ENCODE measurements at places on chromosomes 2 and 18.

GRCh38 chr2:108579623-108580022 is 45.4 kb downstream of the LIMS1 start:
- no peak for DNase-seq

GRCh38 chr2:26846334-26847306 is 1.3 kb upstream of the DPYSL5 start:
- peak; percentile 57 for DNase-seq

DNA sequence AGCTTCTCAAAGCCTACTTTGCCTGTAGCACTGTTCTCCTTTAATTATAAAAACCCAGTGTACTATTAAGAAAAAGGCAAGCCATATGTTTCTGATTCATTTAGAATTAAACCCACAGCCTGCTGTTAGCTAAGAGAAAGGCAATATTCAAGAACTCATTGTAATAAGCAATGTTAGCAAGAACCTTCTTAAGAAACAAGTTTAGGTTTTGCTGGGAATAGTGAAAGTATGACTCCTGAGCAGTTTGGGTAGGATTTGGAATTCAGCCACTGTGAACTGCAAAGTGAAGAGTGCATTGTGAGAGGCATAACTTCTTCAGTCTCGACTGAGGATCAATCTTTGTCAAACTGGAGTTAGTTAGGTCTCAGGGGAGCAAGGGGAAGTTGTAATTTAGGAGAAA is 206.5 kb upstream of the NT5C1B start:
- DNase-seq = no peak

DNA sequence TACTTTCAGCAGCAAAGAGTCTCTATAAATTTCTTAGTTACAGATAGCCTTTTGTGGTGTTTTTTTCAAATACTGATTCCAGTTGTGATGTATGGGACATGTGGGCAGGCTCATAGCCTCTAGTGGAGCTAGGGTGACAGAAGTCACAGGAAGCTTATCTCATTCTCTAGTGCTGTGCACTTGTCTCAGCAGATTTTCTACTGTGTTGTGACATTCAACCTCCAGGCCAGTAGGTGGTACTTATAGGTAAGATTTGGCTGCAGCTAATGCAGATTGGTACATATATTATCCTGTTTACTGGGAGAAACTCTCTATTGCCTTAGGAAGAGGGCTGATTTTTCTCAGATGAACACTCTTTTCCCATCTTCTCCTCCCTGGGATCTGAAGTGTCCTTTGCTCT is 176.2 kb downstream of the CALCRL start:
- DNase-seq = no peak

DNA sequence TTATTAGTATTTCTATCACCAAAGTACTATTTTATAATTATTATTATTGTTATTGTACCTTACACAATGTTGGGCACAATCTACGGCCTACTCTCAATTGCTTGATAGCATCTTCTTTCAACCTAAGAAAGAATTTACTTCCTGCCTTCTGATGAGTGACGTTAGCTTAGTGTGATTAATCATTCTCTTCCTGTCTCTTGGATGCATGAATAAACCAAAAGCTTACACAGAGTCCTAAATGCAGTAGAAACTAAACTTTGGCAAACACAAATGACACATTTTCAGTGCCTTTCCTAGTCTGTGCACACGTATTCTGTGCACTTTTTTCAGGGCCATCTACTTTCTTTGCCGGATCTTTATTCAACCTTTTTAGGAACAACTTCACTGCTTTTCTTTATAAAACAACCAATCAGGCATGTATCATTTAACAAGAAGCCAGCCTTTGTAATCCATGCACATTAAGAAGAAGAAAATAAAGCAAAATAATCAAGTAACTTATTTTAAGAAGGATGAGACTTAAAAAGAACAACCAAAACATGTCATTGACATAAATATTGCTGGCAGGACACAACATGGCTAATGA is 19.1 kb downstream of the TRAK2 start:
- DNase-seq = no peak

DNA sequence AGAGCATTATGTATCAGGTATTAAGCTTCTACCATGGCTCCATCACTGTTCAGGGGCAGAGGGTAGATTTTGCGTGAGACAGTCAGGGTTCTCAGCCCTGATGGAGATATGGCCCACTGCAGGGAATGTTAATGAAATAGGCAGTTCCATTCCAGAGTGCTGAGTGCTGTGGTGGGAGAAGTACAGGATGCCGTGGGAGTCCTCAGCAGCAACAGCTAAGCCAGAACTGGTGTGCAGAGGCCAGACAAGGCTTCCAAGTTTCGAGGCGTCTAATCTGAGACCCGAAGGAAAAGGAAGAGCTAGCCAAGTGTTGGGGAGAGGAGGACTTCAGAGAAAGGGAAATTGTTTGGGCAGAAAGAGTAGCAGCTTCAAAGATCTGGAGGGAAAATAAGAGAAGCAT is 30.2 kb upstream of the MAPRE2 start:
- no peak for DNase-seq

GRCh38 chr2:213016166-213016983 is 135.0 kb downstream of the IKZF2 start:
- DNase-seq = no peak

- DNase-seq = no peak
Measured at GRCh38 chr18:23504720-23505119, 1.4 kb downstream of the RMC1 start.

DNA sequence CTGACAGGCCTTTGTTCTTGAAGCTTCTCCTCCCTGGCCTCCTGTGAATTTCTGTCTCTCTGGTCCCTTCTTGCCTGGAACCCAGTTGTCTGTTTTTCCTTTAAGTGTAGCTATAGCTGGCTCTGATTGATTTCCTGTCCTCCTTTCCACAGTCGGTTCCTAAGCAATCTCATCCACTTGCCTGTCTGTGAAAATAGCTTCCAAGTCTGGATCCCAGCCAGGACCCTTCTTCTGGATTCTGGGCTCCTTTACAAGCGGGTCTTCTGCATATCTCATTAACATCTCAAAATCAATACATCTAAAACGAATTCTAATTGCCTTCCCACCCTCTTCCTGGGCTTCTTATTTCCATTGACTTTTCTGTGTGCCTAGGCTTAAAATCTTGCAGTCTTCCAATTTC is 124.9 kb downstream of the DAW1 start:
- no peak for DNase-seq

DNA sequence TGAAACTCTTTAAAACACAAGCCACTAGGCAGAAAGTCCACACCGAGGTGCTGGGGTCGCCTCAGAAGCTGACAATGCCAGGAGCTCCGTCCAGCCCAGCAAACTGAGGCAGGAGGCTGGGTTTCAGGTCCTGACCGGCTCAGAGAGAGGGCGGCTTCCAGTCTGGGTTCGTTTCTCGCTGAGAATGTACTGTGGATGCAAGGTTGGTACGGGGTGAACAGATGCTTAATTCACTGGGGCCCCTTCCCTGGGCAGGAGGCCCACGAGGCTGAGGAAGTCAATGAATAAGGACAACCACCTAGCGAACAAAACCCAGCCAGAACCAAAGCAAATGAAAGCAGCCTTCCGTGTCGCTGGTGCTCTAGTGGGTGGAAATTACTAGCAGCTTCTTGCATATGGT is 142.0 kb downstream of the RTP5 start:
- DNase-seq = no peak

DNA sequence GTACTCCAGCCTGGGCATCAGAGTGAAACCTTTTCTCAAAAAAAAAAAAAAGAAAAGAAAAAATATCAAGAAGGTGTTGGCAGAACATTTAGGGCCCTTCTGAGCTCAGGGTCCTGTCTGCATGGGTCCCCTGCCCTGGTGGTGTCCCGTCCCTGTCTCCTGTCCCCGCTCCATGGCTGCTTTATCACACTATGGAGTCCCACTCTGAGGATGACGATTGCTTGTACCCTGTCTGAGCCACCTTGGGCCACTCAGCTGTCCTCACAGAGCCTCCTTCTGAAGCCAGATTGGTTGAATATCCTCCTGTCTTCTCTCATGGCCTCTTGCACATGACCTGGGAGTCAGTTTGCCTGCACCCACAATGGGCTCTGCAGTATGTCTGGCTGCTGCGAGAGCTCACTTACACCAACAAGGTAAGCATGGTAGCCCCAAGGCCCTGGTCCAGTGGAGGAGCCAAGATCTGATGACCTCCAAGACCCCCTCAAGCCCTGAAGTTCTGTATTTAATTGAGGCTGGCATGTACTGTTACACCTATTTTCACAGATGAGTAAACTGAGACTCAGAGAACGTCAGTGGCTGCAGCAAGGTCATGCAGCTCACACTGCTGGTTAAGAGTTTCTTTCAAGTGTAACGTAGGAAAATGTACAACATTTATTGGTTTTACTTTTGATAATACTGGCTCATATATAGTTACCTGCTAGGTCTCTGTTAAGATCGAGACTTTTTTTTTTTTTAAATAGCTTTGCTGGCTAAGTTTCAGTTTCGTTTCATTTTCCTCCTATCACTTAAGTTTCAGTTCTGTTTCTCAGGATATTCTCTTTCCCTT is 16.9 kb upstream of the ZCCHC2 start:
- DNase-seq = peak; percentile 57

- no peak for DNase-seq
Measured at GRCh38 chr2:70425682-70426301, 123.9 kb upstream of the FAM136A start.

DNA sequence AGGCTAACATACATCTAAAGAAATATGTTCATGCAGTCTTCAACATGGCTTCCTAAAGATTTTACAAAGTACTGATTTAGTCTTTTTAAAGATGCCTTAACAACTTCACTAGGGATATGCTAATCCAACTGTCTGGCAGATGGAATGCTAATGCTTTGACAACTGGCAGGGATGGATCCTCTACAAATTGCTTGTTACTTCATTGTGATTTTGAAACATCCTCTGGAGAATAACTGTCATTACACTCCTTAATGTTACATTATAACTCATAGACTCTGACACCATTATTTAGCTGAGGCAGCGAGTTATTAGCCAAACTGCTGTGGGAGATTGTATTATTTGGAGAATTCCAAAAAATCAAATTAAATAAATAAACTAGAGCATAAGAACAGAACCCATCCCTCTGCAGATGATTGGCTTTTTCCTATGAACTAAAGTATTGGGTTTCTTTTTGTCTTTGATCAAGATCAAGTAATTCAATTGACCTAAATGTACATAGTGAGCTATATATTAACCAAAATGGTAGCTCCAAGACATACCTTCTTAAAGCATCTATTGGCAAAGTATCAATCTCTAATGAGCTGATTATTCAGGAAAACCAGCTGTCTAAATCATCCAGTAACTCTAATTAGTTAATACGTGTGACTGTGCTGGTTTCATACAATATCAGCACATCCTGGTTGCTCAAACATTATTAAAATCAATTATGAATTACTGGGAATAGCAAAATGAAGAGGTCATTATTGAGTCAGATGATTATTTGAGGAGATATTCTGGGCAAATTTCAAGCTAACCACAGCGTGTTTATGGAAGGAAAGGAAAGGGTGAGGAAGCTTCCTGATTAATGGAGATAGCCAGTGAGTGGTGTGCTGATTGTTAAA is 321.3 kb upstream of the TFPI start:
- DNase-seq = no peak

DNA sequence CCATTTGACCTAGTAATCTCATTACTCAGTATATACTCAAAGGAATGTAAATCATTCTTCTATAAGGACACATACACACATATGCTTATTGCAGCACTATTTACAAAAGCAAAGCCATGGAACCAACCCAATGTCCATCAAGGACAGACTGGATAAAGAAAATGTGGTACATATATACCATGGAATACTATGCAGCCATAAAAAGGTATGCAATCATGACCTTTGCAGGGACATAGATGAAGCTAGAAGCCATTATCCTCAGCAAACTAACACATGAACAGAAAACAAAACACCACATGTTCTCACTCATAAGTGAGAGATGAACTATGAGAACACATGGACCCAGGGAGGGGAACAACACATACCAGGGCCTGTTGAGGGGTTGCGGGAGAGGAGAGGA is 214.5 kb downstream of the NBAS start:
- DNase-seq = no peak

- no peak for DNase-seq
Measured at GRCh38 chr2:164568317-164568716, 53.0 kb downstream of the GRB14 start.

DNA sequence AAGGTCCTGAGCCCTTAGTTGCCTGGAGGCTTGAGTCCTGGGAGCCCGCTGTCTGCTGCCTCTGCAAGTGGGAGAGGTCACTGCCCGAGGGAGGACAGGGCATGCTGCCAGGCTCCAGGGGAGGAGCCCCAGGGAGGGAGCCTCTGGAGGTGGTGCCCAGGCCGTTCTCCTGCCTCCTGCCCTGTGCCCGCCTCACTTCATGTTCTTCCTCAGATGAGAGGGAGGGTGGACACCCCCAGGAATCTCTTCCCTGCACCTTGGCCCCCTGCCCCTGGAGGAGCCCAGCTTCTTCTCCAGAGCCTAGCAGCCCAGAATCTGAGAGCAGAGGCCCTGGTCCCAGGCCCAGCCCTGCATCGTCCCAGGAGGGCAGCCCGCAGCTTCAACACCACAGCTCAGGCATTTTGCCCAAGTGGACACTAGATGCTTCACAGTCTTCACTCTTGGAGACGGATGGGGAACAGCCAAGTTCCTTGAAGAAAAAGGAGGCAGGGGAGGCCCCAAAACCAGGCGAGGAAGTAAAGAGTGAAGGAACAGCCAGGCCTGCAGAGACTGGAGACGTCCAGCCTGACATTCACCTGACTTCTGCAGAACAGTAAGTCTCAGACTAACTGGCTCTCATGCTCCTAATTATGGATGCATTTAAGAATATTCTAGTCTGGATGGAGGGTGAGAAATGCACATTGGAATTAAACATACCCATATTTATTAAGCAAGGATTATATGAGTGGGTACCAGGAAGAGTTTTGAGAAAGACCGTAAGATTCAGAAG is 12.1 kb downstream of the PSD4 start:
- DNase-seq = no peak

DNA sequence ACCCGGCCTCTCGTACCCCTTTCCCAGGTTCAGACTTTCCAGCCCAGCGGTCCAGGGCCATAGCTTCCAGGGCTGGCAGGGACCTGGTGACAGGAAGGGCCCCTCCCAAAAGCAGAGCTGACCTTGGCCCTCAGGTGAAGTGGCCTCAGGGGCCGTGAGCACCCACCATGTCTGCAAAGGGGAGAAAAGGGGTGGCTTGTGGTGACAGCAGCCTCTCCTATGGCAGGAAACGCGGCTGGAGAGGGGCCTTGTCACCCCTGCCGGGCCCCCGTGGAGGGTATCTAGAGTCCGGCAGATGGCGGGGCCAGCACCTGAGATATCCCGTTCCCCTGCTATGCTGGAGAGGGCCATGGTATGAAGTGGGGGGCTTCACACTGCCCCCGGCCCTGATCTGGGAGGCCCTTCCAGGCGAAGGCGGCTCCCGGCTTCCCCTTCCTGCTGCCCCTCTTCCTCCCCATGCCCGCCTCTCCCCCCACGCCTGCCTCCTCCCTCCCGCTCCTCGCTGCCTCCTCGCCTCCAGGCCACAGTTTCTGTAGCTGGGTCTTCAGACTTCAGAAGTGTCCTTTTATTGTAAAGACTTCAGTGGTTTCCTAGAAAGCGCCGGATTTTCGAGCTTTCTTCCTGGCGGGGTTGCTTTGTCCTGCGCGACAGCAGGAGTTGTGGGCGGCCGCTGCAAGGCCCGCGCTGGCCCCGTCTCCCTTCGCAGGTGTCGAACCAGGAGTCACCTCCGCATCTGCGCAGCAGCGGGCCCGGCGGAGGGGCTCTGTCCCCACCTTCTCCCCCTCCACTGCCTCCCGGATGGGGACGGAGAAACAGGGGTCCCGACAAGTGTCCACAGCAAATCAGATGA is 240.5 kb upstream of the MYT1L start:
- no peak for DNase-seq

- DNase-seq = no peak
Measured at GRCh38 chr2:150733051-150733618, 245.7 kb upstream of the RND3 start.
